ENCODE measurements at places on chromosomes 12 and 14.

- DNase-seq, result no peak
Observed at GRCh38 chr12:98669751-98670150, 24.7 kb downstream of the APAF1 start.

- DNase-seq, result no peak
Observed at GRCh38 chr14:21298358-21298757, 18.5 kb downstream of the RPGRIP1 start.

DNA sequence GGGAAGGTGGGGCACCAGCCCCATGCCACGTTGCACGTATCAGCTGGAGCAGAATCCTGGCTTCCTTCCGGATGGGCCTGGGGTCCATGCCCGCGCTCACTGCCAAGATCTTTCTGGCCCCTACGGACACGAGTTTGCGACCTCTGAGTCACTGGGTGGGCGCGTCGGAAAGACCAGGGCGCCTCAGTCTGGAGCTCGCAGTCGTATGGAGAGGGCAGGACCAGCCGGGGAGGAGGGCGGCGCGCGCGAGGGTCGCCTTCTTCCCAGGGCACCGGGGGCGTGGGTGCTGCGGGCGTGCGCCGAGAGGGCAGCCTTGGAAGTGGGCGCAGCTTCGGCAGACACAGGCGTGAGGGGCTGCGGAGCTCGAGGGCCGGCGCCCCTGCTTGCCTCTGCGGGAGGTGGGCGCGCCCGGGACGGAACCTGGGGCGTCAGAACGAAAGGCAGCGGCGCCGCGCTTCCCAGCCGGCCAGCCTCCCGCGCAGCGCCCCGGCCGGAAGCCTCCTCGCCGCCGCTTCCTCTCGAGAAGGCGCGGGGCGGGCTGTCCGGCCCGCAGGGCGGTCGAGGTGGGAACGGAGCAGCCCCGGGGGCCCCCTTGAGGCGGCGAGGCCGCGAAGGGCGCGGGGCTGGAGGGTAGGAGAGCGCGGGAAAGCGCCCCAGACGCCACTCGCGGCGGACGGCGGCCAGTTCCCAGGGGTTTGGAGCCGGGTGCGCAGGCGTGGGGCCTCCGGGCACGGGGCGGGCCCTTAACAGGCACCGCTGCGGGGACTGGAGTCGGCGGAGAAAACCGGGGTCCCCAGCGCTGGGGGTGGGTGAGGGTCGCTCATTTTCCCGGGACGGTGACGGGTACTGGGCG lies at the start of gene ARL6IP4:
TSS of gene ARL6IP4 (plus strand) at position 499 of the 853 bp plus-strand sequence. CDS start 459 bp downstream, outside the sequence.
- DNase-seq, result no peak

- no peak for DNase-seq
Observed at GRCh38 chr12:14403293-14403692, 37.8 kb downstream of the ATF7IP start.

- DNase-seq, result no peak
Observed at GRCh38 chr12:121532503-121533393, 48.1 kb downstream of the KDM2B start.

GRCh38 chr14:56787530-56787929 lies 22.7 kb downstream of the OTX2 start:
- DNase-seq, result no peak

DNA sequence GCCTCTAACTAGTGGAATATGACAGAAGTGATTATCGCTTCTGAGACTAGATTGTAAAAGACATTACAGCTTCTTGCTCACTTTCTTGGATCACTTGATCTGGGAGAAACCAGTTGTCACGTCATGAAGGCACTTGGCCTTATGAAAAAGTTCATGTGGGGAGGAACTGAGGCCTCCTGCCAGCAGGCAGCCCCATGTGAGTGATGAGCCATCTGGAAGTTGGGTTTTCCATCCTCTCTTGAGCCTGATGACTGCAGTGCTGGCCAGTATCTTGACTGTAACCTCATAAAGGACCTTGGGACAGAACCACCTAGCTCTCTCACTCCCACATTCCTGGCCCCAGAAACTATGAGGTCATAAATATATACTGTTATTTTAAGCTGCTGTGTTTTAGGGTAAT lies 28.0 kb downstream of the TTLL5 start:
- DNase-seq, result peak; percentile 84

DNA sequence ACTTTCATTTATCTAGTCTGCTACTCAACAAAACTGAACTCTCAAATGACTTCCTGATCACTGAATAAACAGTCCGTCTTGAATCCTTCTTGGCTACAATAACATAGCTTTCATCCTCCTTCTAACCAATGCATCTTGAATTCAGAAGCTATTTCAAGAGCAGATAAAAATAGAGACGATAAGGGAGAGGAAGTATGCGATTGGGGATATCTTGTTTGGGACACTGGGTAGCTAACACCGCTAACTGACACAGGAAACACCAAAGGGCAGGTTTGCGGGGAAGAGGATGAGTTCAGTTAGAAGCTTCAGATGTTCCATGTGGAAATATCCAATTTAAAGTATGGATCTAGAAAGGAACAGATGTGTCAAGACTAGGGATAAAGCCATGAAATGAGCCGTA lies 102.5 kb downstream of the SLC41A2 start:
- no peak for DNase-seq

DNA sequence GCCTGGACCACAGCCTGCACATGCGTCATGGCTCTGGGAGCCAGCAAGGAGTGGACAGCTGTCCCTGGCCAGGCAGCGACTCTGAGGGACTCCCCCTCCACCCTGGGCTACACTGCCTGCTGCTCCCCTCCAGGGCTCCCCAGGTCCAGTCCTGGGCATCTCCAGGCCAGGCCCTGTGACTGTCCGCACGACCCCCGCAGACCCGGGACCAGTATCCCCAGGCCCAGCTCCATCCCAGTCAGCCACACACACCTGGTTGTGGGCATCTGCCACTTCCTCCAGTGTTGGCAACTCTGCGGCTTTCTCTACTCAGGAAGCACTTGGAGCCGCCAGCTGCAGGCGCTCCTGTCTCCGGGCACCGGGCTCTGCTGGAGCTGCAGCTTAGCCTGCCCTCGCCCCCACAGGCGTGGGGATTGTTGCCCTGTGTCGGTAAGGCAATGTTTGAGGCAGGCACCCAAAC lies 2.4 kb downstream of the ULK1 start:
- no peak for DNase-seq

DNA sequence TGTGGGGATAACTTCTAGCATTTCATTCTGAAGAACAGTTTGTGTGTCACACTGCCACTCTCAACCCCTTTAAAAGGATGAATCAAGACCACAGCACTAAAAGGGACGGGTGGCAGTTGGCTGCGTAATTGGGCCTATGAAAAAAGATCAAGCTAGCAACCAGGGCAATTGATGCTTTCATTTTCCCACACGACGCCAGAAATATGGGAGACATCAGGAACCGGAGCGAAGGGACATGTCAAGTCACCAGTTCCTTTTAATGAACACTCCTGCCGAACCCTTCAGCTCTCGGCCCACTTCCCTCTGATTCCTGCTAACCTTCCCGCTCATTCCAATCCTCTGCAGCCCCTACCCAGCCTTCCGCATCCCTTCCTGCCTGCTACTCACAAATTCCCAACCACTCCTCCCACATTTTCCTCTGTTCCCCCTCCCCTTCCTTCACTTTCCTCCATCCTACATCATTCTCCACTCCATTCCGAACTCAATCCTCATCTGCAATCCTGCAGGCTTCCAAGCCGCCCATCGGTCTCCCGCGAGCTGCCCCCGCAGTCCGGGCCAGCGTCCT lies 753 bp downstream of the CSRNP2 start:
- DNase-seq, result peak; percentile 56

DNA sequence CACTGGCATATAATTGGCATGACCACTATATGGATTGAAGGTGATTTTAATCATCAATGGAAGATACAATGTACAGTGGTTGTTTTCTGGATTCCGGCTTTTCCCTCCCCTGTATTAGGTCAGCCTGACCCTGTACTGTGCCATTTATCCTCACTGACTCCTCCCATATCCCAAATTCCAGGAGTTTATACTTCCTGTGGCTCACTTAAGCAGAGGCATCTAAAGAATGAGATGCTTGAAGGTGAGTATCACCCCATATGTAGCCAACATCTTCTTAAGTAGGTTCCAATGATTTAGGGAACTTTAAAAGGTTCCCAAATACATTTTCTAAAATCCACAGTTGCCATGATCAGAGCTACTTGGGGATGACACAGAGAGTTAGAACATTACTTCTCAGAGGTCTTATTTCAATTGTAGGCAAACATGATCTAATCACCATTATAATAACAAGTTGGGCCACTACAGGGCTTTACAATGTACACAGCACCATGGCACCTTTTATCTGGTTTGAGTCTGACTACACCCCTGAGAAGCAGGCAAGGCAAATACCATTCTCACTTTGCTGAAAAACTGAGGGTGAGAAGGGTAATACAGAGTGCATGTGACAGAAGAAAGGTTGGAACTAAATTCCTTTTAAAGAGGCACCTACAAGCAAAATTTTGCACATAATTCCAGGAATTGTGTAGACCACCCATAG lies 212.3 kb upstream of the GARIN6 start:
- DNase-seq, result no peak

DNA sequence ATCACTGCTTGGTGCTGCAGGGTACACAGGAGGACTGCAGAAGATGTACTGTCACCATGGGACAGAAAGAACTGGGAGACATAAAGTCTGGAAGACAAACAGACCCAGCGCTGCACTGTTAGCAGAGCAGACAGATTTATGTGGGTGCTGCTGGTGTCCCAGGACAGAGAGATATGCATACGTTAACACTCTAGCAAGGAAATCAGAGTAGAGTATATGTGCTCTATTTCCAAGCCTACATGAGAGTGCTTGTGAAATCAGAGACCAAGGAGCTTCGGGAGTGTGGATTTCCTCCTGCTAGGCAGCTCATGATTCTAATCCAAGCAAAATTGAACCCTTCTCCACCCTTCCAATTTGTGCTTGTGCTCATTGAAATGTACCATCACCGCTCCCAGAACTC lies 416.5 kb downstream of the VRK1 start:
- no peak for DNase-seq

- no peak for DNase-seq
Observed at GRCh38 chr12:6226679-6227051, 26.5 kb downstream of the CD9 start.

Data from muscle of arm (tissue), 14 donors.